ENCODE measurements at places on chromosomes 5 and 9.

- DNase-seq = no peak
Observed at GRCh38 chr5:82119889-82120288, 148.1 kb downstream of the ATG10 start.

DNA sequence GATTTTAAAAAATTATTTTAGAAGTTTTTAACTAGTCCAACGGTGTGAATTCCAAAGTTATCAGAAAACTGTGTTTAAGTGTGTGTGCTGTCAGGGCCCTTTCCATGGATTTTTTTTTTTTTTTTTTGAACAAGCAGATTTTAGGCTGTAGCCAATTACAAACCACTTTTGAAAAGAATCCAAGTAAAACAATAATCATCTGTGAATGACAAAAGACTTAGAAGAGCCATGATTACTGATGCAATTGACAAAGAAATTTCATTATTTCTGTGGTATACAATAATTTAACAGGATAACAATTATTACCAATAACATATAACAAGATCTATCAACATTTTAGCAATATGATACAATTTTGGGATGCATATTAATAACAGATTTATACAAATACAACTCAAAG, 16.2 kb upstream of the PAIP1 start:
- no peak for DNase-seq

DNA sequence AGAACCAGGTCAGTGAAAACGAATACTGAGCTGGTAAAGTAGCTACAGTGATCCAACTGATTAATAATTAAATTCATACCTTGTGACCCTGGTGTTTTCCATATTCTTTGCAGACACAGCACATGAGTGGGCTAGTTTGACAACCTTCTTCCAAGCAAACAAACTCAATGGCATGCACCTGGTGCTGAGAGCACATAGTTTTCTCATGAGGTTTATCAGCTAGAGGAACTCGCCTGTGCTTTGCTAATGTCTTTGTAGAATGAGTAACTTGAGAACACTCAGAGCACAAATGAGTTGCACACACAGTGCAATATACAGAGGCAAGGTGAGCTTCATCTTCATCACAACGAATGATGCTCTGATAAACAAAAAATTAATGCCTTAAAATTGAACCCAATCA, 12.6 kb downstream of the TRIM23 start:
- no peak for DNase-seq

DNA sequence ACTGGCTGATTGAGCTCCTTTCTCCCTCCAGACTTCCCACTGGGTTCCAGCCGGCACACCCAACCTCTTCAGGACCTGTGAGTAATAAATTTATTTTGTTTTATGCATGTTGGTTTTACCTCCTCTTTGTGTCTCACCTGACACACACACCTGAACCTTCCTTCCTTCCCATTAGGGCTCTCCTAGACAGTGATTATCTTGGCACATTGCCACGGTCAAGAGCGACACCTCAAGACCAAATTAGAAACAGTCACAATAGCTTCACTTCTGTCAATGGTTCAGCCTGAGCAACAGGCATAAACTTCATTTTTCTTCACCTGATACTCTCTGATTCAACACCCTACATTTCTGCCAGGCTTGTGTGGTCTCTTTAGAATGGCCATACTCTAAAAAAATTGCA, 296.3 kb upstream of the SMARCA2 start:
- no peak for DNase-seq

Measured in activated CD8-positive, alpha-beta memory T cell treated with anti-CD3 and anti-CD28 coated beads for 48 hours (primary cell).